ENCODE measurements at places on chromosomes 5 and 9.

DNA sequence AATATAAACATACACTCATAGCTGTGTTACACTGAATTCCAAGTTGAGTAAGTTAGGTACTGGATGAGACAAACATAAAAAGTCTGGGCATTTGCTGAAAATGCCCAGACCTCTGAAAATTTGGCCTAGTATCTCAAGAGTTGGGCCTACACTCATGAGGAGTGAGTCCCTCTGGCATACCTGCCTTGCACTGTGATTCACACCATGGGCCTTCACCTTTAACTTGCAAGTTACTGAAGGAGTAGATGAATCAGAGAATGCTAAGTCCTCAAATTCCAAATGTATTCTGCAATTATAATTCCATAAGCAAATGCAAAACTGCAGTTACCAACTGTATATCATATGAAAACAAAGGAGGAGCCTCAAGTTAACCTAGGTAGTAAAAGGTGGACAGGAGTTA is 32.3 kb upstream of the C9orf40 start:
- no peak for DNase-seq

DNA sequence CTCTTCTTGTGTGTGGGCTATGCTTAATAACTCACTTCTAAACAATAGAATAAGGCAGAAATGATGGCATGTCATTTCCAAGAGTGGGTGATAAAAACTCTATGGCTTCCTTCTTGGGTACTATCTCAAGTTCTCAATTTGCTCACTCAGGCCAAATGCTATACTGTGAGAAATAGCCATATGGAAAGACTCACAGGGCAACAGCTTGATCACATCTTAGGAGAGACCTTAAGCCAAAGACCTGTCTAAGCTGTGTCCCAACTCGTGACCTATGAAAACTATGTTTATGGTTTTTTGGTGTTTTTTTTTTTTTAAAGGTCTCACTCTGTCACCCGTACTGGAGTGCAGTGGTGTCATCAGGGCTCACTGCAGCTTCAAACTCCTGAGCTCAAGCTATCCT is 2.1 kb upstream of the UIMC1 start:
- DNase-seq = no peak

DNA sequence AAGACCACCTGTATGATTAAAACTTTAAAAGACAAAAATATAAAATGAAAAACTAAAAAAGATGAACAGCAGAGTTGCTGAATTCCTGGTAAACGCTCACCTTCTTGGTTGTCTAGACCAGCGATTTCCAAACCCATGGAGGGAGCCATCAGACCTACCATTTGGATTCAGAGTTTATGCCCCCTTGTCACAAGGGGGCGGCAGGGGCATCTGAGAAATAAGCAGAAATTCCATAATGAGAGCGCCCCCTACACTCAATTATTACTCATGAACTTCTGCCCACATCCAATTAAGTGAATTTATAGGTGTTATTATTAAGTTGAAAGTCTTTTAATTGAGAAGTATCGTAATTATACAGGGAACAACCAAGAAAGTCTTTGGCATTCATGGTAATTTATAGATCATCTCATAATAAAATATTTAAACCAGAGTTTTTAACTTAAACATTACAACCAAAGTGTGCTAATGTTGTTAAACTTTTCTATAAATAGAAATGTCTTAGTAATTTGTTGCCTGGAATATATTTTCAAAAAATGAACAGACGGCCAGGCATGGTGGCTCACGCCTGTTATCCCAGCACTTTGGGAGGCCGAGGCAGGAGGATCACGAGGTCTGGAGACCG is 35.2 kb upstream of the SPATA31C2 start:
- DNase-seq = peak; percentile 47

DNA sequence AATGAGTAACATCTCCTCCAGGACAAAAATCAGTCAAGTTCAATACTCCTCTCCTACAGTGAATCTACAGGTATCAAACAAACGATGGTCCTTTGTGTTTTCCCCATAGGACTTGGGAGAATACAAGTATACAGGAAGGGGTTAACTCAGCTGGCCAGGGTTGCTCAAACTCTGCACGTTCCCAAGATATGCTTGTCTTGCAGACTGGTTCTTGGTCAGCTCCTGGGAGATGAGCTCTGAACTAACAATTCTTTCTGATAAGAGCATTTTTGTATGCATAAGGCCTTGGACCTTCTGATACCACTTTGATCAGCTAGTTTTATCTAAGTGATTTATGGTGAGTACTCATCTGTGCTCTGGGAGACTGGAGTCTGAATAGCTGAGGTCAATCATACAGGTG is 42.1 kb downstream of the LOX start:
- DNase-seq = no peak

DNA sequence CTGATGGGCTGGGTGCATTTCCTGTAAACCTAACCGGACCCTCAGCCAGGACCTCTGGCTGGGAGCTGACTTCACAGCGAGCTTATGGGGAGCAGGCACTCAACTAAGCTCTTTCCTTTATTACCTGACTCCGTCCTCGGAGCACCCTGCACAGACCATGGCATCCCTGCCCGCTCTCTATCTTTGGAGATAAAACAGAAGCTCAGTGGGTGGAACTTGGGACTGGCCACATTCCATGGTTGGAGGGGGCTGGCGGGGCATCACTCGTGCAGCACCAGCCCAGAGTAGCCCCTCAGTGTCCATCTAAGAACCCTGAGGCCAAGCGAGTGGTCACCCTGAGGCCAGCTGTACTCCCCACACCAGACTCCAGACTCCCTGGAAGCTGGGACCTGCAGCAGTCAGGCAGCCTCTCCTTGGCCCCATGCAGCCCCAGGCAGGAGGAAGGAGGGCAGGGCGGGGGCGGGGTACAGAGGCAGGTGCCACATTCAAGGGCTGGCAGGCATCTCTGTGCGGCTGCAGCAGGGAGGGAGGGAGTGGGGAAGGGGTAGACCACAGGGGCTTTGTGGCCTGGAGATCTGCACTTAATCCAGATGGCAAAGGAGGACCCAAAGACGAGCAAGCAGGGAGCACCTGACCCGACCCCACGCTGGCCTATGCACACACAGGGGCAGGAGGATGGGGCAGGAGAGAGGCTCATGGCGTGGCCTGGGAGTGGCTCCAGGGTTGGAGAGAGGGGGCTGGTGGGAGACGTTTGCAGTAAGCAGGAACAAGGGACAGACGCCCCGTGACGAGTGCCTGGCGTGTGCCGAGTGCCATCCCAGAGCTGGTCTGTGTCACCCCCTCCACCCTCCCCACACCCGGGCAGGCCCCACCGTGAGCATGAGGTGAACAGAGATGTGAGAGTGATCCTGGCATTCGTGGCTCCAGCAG is 26.1 kb downstream of the GLT6D1 start:
- DNase-seq = no peak

DNA sequence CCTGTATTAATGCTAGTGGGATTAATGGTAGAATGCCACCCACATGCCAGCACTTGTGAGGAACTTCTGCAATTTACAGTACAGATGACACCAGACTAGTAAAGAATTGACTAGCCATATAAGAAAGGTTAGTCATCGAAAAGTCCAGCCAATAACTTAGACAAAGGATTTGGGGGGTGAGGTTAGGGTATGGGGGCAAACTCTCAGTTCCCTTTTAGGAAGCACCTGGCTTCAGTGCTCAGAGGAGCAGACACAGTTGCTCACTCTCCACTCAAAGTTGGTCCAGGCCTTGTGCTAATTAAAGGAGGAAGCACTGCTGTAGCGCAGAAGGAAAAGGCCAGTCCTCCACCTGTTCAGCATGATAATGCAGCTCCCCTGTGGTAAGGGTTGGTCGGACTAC is 25.2 kb downstream of the TGFBR1 start:
- peak; percentile 40 for DNase-seq

- DNase-seq = no peak
These were observed 159.6 kb downstream of the MAPKAP1 start for GRCh38 chr9:125547368-125547767.

GRCh38 chr5:163642904-163643303 is 137.5 kb downstream of the MAT2B start:
- DNase-seq = no peak

Measured in CD4-positive, alpha-beta T cell treated with Interleukin-1 beta for 1 hour (primary cell).